T-helper 17 cell (primary cell): ENCODE measurements at places on chromosomes 3 and 15.

GRCh38 chr3:79517766-79518413 lies 249.9 kb downstream of the ROBO1 start:
- no peak for DNase-seq

DNA sequence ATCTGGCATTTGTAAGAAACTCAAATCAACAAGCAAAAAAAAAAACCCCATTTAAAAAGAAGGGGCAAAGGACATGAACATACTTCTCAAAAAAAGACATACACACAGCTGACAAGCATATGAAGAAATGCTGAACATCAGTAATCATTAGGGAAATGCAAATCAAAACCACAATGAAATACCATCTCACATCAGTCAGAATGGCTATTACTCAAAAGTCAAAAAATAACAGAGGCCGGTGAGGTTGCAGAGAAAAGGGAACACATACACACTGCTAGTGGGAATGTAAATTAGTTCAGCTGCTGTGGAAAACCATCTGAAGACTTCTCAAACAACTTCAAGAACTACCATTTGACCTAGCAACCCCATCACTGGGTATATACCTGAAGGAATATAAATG lies 199.4 kb upstream of the THBS1 start:
- no peak for DNase-seq

GRCh38 chr3:30646961-30647752 lies 40.8 kb downstream of the TGFBR2 start:
- DNase-seq = no peak

GRCh38 chr3:124636863-124637296 lies 93.4 kb upstream of the UMPS start:
- DNase-seq = no peak

- DNase-seq = no peak
Observed at GRCh38 chr3:66738625-66739365, 238.0 kb upstream of the LRIG1 start.

GRCh38 chr3:176926034-176926433 lies 271.2 kb downstream of the TBL1XR1 start:
- no peak for DNase-seq

DNA sequence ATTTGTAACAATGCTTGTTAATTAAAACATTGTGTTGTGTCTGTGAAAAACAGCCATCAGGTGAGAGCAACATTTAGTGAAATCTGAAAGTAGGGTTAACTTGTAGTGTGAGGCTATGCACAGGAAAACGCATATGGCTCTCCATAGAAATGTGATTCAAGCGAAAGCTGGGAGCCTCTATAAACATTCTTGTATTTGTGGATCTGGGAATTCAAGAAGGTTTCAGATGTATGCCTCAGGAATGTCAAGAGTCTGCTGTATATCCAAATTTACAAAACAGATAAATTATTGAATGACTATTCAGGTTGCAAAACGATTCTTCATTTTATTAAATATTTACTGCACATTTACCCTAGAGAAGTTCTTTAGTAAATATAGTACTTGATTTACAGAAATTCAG lies 166.0 kb downstream of the THSD4 start:
- no peak for DNase-seq

GRCh38 chr3:73727117-73727821 lies 102.5 kb upstream of the PDZRN3 start:
- DNase-seq = no peak

- DNase-seq = no peak
Observed at GRCh38 chr3:143036557-143036956, 35.2 kb downstream of the U2SURP start.

DNA sequence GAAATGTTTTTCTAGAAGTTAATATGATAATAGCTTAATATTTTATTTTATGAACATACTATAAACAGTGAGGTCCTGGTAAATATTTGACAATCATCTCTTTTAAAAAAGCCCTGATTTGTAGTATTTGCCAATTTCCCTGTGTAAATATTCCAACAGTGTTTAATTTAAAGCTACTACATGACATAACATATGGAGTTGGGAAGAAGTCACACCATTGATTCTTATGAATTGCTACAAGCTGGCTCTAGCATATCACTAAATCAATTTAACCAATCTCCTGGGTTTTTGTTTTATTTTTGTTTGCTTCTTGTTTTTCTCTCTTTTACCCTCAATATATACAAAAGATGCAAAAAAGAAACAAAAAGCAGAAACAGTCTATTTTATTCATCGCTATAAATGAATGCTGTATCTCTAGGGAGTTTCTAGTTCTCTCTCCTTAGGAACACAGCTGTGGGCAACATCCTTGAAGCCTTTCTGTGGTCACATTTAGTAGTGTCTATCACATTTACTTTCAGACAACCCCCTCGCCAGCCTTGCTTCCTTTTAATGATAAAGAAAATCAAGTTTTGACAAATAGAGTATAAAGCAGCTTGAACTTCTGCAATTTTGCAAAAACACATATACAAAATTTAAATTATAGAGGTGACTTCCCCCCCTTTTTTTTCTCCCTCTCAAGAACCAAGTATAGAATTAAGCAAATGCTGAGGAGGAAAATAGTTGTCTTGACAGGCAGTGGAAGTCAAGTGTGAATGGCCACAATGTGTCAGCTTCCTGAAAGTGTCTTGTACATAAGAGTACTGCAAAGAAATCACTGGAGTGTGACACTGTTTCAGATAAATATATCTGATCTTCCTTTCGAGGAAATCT lies 21.4 kb downstream of the CCR1 start:
- no peak for DNase-seq

- no peak for DNase-seq
Observed at GRCh38 chr15:61088675-61089074, 140.4 kb downstream of the RORA start.

DNA sequence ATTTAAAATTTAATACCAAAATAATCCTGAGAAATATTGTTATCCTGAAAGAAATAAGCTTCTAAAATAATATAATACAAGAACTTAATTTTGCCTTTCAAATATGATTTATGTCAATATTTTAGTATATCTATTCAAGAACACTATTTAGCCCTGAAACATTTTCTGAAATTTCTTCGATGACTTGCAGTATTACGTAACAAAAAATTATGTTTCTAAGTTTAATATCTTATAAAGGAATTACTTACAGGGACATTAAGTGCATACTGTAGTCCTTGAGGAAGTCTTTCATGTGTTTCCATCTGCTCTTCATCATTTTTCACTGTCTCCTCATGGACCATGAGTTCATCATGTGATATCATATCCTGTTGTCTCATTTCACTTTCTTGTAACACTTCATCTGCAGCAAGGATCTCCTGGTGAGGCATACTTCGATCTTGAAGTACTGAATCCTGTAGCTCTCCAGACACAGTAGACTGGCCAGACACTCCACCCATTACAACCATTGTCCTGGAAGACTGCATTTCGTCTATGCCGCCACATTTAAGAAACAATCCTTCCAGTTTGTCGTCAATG lies 62.0 kb downstream of the ZNF148 start:
- DNase-seq = no peak

DNA sequence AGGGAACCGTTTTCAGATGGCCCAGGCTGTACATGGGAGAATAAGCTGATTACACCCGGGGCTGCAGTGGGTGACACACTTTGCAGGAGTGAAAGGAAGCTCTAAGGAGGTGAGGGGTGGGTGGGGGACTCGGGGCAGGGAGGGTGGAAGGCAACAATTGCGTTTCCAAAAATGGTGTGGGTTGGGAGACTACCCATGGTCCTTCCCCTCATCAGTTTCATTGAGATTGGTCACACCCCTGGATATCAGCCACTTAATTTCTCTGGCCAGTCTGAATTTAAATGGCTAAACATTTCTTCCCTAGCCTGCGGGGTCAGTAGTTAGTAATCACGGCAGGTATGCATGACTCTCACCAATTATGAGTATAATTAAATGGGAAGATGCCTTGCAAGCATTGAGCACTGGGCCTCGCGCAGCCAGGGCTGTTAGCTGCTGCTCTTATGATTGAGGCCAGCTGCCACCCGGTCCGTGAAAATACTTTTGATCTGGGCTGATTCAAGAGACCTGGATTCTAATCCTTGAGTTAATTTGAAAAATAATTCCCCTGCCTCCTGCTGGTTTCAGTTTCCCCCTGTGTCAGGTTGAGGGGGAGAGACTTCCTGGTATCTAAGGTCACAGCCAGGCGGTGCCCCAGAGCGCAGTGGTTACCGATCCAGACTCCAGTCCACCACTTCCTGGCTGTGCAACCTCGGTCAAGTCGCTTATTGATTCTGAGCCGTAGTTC lies 23.3 kb downstream of the SLC6A6 start:
- no peak for DNase-seq

DNA sequence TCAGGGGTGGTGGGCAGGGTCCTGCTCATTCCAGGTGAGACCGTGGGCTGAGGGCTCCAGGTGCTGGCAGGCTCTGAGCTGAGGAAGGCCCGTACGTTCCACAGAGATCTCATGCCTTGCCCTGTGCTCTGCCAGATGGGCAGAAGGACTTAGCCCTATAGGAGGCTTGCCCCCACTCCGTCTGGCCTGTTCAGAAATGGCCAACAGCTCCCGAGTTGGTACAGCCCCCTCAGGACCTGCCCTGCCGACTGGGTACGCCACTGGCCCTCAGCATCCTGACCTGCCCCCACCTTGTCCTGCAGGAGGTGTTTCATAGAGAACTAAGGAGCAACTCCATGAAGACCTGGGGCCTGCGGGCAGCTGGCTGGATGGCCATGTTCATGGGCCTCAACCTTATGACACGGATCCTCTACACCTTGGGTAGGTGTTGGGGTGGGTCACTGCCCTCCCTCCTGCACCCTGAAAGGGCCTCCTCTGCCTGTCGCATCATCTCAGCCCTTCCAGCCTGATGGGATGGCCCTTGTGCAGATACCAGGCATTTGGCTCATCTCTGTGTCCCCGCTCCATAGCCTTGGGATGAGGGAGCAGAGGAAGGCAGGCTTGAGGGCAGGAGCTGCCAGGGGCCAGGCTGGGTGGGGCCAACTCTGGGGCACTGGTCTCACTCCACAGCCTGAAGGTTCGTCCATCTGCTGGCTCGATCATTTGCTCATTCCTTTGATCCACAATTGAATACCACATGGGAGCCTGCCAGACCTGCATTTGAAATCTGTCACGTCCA lies 14.2 kb downstream of the TMEM43 start:
- no peak for DNase-seq

GRCh38 chr3:149419816-149420215 lies 42.4 kb upstream of the TM4SF1 start:
- no peak for DNase-seq

DNA sequence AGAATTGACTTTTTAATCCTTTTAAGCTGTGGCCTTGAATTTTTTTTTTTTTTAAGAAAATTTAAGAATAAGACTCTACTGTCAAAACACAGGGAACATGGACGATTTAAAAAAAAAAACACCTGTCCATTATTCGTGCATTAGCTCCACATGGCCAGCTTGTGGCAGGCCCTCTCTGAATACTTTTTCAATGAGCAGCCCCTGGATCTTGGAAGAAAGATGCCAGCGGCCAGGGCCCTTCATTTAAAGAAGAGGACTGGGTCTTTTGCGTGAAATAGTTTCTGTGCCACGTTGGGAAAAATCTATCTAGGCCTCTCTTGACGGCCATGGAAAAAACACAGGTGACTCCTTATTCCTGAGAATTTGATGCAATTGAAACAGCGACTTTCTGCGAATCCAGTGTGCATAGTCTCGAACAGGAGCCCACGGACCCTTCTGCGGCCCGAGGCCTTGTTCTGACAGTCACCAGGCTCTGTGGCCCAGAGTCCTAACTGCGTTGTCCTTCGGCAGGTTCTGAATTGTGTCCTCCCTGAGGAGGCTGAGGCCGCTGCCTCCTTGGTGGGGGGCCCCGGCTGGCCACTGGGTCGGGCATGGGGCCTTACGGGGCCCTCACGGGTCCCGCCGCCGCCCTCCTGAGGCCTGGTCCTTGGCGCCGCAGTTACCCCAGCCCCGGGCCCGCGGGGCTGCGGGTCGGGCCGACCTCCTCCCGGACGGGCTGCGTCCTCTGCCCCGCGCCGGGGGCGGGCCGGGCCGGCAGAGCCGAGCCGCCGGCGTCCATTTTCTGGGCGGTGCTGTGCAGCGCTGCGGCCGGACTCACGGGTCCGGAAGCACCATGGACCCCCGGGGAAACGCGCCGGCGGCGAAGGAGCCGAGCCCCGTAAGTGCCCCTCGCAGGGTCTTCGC lies 33.5 kb downstream of the ZBTB38 start:
- no peak for DNase-seq

GRCh38 chr3:12929801-12930200 lies 88.4 kb upstream of the RPL32 start:
- no peak for DNase-seq

DNA sequence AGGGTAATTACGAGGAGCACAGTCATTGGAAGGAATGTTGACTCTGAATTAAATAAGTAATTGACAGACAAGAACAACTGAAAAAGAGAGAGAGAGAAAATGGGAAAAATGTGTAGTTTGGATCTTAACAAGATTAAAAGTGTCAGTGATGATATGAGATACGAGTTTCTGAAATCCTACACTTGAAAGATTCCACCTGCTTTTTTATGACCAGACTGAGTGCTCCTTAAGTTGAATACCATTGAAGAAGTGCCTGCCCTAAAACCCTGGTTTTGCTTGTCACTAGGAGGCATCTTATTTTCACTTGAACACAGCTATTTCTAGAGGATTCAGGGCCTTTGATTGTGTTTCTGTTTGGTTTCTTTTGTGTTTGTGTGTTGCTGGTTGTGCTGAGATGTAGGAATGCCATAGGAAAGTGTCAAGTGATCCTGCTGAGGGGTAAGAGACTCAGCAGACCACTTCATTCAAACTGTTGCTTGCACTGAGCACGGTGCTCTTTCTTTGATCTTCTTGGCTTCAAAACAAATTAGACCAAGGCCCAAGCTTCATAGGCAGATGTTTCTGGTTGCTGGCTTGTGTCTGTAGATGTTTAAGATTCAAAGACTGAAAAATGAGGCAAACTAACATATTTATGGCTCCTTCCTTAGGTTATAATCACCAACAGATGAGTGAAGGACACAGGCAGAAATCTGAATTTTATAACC lies 17.2 kb upstream of the ABHD10 start:
- DNase-seq = no peak

- DNase-seq = no peak
Observed at GRCh38 chr15:93300796-93301195, 211.8 kb upstream of the RGMA start.

DNA sequence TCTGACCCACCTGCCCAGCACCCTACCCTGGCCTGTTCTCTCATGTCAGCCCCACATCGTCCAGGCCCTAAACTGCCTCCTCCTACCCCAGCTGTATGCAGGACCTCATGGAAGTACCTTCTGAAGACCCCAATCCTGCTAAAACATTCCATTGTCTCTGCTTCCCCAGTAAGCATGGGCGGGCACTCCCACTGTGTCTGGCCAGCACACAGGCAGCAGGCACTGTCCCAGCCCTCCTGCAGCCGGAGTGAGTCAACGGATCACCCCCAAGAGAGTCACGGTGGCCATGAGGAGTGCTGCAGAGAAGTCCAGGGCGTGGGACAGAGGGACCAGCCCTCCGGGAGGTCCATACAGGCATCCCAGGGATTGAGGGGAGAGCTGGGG lies 36.4 kb upstream of the SLCO2A1 start:
- no peak for DNase-seq

DNA sequence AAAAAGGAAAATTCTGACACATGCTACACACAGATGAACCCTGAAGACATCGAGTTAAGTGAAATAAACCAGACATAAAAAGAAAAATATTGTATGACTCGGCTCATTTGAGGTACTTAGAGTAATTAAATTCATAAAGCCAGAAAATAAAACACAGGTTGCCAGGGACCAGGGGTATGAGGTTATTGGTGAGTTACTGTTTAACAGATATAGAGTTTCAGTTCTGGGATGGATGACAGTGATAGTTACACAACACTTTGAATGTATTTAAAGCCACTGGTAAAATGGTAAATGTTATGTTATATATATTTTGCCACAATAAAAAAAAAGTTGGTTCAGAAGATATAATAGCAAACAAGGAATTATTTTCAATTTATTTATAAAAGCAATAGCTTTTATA lies 436.1 kb upstream of the WNT5A start:
- no peak for DNase-seq

GRCh38 chr3:195140816-195141793 lies 129.9 kb downstream of the XXYLT1 start:
- no peak for DNase-seq
